Suppressor macrophage (primary cell): ENCODE measurements at places on chromosomes 7 and 10.
A peak's percentile ranks its signal among the peaks of the same experiment; 100 is the strongest.

GRCh38 chr7:17159500-17160037, 138.9 kb upstream of the AHR start:
- DNase-seq: no peak

DNA sequence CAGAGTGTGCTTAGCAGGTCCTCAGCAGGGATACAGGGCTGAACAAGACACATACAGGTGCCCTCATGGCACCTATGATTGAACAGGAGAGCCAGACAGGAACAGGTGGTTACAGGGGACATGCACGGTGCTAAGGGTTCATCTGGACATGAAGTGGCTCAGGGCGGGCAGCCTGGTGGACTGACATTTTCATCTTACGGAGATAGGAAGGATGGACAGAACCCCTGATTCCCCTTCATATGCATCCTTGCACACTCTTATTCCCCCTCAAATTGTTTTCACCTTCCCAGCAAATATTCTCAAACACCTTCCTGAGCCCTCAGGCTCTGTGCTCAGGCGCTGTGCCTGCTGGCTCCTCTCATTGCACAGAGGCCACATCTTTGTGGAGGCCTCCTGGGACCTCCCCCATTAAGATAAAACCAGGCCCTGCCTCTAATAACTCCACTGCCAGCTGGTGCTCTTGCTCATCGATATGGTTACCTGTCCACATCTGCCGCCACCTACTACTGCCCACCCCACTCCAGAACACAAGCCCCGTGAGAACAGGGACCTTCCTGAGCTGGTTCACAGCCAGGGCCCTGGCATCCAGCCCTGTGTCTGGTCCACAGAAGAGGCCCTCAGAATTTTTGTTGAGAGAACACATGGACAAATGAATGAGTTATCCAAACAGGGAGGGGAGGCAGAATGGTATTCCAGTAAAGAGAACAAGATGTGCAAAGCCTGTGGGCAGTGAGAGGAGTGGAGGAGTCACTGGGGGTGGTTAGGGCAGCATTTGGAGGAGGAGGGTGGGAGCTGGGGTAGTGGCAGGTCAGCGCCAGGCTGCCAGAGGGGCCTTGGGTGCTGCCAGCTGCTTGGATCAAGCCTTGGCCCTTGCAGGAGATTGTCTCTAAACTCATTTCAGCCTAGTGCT, 68.9 kb upstream of the AQP1 start:
- no peak for DNase-seq

DNA sequence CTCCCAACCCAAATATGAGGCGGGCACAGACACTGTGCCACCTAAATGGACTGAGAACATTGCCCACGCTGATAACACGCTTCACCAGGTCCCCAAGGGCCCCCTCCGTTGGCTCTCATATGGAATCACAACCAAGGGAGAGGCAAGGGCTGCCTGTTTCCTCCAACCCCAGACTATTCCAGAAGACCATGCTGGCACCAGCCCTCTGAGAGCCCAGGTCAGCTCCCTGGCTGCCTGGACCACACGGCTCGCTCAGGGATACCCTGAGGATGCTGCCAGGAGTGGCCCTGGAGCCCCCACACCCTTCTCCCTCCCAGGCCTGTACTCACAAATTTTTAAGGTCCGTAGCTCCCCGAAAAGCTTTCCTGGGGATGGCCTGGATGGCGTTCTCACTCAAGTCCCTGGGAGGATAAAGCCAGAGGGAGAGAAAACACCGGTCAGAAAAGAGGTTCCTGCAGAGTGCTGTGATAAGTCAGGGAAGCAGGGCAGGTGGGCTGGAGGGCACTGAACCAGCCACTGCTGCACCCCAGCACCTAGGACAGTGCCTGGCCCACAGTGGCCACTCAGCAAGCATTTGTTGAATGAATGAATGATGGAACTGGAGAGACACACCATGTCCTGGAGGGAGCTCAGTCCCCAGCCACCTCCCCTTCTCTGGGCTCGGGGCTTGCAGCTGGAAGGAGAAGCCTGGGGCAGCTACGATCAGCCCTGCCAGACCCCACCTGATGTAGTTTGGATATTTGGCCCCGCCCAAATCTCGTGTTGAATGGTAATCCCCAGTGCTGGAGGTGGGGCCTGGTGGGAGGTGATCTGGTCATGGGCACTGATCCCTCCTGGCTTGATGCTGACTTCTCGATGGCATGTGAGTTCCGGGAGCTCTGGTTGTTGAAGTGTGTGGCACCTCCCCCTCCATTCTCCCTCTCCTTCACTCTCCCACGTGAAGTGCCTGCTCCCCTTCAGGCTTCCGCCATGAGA, 119.8 kb downstream of the SLIT1 start:
- DNase-seq: no peak

DNA sequence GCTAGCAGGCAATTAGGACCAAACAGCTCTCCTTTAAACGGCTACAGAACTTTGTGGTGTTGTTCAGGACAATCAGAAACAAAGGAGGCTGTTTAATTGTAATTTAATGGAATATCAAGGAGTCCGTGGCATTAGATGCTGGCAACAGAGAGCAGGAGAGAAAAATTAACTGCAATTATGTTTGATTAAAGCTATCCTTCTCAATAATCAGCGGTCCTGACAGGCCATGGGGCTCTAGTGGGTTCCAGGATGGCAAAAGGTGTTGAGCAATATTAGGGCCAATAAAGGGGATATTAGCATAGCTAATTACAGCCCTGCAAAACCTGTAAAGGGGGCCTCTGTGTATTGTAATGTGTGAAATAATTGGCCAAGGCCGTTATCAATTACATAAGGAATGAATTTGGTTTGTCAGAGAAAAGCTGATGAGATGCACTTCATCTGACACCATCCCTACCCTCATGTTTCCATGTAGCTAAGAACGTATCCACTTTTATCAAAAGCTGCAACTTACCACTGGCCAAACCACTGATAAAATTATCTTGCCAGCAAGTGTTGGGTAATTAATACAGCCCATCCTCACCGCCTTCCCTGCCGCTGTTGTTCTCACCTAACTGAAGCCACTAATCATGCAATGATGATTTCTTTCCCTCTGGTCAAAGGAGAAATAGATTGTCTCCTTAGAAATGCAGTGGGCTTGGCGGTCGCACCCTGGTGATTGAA, 81.6 kb downstream of the EBF3 start:
- no peak for DNase-seq

DNA sequence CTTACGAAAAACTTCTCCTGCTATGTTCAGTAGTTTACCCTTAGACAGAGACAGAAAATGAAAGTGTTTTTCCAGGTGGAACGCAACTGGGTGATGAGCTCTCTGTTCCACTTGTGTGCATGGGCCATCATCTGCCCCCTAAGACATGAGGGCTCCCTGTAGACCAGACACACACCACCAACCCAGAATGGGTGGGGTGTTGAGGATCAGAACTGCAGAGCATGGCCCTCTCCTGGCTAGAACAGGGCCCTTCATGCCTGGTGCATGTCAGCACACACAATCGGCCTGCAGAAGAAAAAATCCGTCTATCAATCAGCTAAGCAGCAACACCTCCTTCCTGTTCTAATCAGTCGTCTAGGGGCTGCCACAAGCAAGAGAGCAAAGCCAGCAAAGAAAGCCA, 186.2 kb upstream of the INHBA start:
- DNase-seq: no peak

- DNase-seq: peak; percentile 72
Observed at GRCh38 chr7:142012825-142013511, 17.3 kb downstream of the MGAM start.

GRCh38 chr10:44183667-44184632, 200.9 kb downstream of the CXCL12 start:
- no peak for DNase-seq

DNA sequence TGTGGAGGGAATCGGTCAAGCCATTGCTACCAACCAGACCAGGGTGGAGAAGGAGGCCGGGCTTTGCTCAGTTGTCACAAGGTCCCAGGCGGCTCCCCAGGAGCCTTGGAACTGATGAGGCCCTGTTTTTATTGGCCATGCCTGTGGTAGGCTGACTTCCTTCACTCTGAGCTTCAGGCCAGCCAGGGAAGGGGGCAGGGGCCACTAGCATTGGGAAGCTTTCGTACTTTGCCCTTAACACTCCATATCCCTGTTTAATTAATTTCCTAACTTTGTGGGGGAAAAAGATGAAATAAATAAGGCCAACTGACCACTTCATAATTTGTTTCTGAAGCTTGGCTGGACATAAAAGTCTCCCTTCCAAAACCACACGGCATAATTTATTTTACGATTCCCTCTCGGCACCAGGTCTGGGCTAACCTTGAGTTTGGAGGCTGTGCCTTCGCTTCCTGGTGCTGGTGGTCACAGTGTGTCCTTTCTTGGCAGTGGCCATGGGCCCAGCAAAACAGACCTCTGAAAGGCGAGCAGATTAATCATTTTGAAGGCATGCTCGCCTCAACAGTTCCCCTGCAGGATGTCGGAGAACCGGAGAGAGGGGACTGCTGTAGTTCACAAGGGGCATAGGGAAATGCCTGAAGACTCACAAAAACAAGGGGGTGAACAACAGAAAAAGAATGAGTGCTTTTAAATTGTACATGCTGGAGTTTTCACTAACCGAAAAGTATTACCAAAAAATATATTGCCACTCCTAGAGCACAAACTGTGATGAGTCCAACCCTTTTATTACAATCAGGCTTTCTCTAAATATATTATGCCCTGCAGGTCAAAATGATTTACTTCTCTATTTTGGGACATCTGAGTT, 966.0 kb downstream of the LRMDA start:
- no peak for DNase-seq

DNA sequence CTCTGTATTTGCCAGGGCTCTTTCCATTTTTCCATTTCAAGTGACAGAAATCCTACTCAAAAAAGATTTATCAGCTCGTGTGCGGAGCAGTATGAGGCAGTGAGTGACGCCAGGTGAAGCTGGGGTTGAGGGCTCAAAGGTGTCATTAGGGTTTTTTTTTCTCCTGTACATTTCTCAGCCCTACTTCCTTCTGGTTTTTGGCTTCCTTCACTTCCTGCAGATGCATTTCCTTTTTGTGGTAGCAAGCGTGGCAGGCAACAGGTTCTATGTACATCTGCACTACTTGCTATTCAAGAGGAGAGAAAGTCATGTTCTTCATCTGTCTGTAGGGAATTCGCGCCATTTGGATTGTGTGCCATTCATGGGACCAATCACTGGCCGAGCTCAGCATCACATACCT, 52.8 kb upstream of the AOAH start:
- no peak for DNase-seq

DNA sequence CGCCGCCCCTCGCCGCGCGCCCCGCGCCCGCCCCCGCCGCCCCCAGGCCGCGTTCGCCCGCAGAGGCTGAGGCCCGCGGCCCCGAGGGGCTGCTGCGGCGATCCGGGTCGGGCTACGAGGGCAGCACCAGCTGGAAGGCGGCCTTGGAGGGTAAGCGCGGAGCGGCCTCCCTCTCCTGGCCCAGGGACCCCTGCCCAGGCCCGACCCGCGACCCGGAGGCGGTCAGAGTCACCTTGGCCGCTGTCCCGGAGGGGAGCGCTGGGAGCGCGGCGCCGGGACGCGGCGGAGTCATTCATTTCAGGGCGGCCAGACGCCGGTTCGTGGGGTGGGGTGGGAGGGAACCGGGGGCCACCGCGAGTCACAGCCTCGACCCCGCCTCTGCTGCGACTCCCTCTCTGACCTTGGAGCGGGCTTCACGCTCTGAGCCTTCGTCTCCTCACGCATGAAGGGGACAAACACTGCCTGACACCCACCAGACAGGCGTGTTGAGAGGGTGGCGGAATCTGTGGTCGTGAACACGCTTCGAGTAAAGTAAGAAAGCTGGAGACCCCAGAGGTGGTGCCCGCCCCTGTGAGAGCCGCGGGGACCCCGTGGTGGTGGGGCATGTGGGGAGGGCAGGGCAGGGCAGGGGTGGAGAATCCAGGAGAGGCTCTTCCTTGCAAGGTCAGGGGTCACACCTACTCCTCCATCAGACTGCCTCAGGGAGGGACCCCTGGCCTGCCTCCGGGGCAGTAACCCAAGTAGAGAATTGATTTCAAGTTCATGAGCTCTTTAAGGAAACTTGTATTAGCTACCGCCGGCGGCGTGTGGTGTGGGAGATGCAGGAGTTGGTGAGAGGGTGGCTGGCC, 707 bp downstream of the CLEC2L start:
- no peak for DNase-seq

DNA sequence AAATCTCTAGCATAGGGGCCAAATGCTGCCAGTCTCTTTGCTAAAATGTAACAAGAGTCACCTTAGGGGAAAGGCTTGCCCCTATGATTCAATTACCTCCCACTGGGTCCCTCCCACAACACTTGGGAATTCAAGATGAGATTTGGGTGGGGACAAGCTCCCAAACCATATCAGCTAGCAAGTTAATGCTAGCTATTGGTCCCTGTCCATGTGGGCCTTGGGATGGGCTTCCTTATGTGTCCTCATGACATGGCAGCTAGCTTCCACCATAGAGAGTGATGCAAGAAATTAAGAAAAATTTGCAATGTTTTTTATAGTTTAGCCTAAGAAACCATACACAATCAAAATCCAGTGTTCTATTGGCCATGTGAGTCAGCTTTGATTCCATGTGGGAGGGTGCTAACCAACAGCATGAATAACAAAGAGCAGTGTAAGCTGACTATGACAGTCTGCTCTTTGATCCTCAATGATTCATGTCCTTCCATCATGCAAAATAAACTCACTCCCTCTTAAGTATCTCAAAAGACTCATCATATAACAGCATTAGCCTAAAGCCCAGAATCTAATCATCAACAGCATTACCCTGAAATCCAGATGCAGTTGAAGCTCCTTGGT, 21.7 kb upstream of the ZNF365 start:
- no peak for DNase-seq
